Glutamatergic neuron (in vitro differentiated cells): ENCODE measurements at places on chromosomes 16 and 17. TPM values are rescaled to one million over a fixed set of nuclear protein-coding genes. Genes with fewer than 3 reads are reported as not detected.

Gene MT1A
- total RNA-seq = not detected

DNA sequence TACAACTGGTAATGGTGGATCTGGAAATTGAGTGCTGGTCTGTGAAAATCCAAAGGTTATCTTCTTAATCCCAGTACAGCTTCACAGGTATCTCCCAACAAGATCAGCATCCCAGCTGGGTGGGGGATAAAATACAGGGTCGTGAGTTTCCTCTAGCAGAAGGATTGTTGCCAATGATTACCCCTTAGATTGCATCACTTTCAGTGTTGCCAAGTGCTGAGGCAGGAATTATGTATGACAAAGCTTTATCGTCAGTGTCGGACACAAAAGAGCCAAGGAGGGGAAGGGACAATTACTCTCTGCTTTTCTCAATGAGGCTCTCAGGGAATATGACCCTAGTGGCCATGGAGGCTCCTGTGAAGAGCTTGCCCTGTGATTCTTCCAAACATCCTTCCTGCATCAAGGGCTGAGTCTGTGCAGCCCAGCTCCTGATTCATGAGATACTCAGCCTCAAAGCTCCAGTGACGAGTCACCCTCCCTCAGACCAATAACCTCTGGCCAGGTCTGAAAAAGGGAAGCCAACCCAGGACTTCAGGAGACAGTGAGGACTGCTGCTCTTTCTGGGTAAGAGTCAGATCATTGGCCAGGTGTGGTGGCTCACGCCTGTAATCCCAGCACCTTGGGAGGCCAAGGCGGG, 15.0 kb downstream of the OR1F1 start:
- H3K27me3 ChIP-seq = peaks cover 3% of the 10 kb centered on the region
- H3K27ac ChIP-seq = no peak overlapping the region
- H3K36me3 ChIP-seq = peaks cover 16% of the 10 kb centered on the region
- no peak overlapping the region for H3K4me3 ChIP-seq

Gene ERN2
- 0.64 TPM for total RNA-seq

DNA sequence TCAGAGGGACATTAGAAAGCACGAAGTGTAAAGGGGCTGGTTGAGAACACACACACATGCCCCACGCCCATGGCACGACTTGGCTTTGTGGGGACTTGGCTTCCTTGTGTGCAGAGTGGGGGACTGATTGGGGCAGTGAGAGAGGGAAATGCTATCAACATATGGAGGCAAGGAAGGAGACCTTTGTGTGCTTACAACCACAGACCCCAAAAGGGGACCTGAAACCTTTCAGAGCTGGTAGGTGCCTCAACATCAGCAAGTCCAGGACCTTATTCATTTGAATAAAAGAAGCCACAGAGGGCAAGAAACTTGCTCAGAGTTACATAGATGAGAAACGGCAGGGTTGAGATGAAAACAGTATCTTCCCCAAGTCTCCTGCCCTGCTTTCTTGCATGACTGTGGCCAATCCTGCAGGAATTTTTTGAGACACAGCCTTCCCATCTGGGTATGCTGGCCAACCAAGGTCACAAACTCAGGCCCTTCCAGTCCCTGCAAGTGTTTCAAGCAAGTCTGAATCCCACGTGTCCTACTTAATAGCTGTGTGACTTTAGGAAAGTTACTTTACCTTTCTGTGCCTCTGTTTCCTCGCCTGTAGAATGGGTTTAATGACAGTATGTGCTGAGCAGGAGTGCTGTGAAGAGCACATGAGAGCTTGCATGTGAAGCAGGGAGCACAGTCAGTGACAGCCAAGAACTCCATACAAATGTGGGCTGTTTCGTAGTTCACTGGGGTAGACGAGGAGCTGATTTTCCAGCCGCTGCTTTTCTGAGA, 26.2 kb downstream of the C16orf78 start:
- H3K36me3 ChIP-seq = peaks cover 19% of the 10 kb centered on the region
- no peak overlapping the region for H3K4me3 ChIP-seq
- DNase-seq = no peak
- H3K4me1 ChIP-seq = no peaks in the 10 kb centered on the region

- no peak for DNase-seq
- H3K36me3 ChIP-seq = peaks cover 17% of the 10 kb centered on the region
- peak overlapping the region; percentile 35 for H3K27ac ChIP-seq
- H3K27me3 ChIP-seq = peaks cover 2% of the 10 kb centered on the region
- H3K4me3 ChIP-seq = no peak overlapping the region
These were observed 12.1 kb downstream of the ABCA3 start for GRCh38 chr16:2328428-2328827.

- peak overlapping the region; percentile 93 for H3K4me3 ChIP-seq
- H3K27ac ChIP-seq = peak overlapping the region; percentile 56
- peaks cover 7% of the 10 kb centered on the region for H3K27me3 ChIP-seq
These were observed 385 bp downstream of the CFAP119 start for GRCh38 chr16:30761427-30761927.

DNA sequence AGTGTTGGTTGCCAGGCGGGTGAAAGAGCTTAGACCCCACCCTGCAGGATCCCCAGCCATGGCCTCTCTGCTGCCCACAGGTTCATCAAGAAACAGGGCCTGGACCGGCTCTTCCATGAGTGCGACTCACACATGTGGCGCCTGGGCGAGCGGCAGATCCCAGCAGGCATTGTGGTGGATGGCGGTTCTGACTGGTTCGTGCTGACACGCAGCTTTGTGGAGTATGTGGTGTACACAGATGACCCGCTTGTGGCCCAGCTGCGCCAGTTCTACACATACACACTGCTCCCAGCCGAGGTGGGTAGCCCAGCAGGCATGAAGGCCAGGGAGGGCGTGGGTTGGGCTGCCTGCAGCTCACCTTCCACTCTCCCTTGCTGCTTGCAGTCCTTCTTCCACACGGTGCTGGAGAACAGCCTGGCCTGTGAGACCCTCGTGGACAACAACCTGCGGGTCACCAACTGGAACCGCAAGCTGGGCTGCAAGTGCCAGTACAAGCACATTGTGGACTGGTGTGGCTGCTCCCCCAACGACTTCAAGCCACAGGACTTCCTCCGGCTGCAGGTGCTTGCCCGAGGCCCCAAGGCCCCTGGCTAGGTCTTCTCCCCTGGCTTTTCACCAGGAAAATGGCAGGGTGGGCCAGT, 9.9 kb downstream of the XYLT2 start:
- H3K4me1 ChIP-seq = no peaks in the 10 kb centered on the region
- H3K36me3 ChIP-seq = no peaks in the 10 kb centered on the region
- no peak overlapping the region for H3K27ac ChIP-seq
- H3K4me3 ChIP-seq = no peak overlapping the region
- no peak for DNase-seq

Gene PSMC3IP
- total RNA-seq = 12.0 TPM
